ENCODE measurements at places on chromosomes 3 and 15.

GRCh38 chr15:95329362-95329761, 1001.1 kb upstream of the NR2F2 start:
- DNase-seq, result no peak

GRCh38 chr3:121835465-121835801, 424 bp downstream of the EAF2 start:
- no peak for DNase-seq

DNA sequence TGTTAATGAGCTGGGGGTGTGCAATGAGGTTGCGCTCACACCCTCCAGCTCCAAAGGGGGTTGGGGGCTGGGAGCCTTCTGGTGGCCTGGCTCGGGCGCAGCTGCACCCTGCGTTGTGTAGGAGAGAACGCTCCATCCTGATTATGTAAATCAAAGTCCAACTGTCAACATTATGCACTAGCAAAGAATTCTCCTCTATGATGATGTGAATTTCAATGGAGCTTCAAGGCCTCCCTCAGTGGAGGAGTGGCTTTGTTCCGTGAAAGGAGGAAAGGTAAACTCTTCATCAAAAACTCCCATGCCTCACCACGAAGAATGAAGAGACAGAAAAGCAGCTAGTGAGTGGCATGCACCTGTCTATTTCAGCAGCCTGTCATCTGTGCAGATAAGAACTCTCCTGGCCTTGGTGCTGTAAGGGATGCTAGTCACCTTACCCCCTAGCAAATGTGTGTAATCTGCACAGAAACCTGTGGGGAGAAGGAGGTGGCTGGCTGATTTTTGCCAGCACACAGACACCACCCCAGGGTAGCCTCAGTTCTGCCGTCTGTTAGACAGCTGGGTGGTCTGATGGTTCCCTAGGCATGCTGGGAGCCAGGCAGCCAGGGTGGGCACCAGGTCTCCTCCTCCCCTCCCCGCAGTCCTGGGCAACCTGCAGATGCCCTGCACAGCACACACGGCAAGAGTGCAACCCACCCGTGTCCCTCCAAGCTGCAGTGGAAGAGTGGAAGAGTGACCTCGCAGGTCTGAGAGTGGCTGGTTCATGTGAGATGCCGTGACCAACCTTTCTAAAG, 47.0 kb upstream of the TRPM1 start:
- no peak for DNase-seq

DNA sequence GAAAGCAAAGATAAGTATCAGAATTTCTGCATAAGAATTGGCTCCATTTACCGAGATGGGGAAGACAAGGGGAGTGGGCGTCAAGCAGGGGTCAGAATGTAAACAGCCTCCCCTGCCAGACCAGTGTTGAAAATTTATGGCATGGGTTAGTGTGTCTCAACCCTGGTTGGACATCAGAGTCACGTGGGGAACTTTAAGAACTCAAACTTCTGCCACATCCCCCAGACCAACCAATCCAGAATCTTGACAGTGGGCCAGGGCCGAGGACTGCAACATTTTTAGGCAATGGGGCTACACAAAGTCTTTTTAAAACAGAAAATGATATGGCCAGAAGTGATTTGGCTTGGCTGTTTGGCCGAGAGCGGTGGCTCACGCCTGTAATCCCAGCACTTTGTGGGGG, 14.3 kb upstream of the MASP1 start:
- no peak for DNase-seq

DNA sequence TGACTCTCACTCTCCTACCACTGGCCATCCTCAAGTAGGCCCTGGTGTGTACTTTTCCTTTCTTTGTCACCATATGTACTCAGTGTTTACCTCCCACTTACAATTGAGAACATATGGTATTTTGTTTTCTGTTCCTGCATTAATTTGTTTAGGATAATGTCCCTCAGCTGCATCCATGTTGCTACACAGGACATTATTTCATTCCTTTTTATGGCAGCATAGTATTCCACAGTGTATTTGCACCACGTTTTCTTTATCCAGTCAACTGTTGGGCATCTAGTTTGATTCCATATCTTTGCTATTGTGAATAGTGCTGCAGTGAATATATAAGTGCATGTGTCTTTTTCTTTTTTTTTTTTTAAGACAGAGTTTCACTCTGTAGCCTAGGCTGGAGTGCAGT, 126.2 kb downstream of the GALK2 start:
- no peak for DNase-seq
